ENCODE measurements at places on chromosomes 7 and 10.

DNA sequence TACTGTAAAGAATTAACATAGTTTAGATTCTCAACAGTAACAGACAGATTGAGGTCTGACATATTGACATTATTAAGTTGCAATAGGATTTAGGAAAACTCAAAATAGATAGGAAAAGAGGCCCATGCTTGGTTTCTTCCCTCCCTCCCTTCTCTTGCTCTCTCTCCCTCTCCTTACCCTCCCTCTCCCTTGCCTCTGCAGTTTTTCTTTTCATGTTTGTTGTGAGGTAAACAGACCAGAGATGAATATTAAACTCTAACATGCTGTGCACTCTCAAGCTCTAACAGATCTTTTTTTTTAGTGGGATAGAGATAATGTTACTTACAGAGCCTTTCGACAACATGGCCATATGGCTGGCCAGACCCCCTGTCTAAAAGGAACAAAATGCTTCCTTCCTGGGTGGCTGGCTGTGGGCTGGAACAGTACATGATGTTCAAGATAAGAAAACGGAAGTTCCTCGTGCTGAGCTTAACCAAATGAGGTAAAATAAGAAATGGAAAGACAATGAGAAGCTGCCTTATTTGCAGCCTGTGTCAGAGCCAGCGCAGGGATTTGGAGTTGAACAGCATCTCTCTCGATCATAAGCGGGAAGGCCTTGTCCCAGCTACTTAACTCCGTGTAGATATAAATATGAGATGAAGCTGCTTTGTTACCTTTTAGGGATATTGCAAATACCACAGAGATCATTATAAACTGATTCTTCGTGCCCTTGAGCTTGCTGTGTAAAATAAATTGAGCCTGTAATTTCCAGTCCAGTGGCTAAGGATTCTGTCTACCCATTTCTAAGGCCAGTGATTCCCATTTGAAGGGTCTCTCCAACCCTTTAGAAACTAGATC lies 391.9 kb upstream of the NPVF start:
- peaks cover 13% of the 10 kb centered on the region for H3K4me1 ChIP-seq
- no peak overlapping the region for H3K27ac ChIP-seq
- DNase-seq, result no peak
- peaks cover 5% of the 10 kb centered on the region for H3K27me3 ChIP-seq
- H3K4me3 ChIP-seq, result no peak overlapping the region

GRCh38 chr10:78401624-78402367 lies 368.1 kb downstream of the RPS24 start:
- no peak overlapping the region for H3K27ac ChIP-seq
- H3K4me1 ChIP-seq, result peaks cover 6% of the 10 kb centered on the region
- H3K4me3 ChIP-seq, result no peak overlapping the region

DNA sequence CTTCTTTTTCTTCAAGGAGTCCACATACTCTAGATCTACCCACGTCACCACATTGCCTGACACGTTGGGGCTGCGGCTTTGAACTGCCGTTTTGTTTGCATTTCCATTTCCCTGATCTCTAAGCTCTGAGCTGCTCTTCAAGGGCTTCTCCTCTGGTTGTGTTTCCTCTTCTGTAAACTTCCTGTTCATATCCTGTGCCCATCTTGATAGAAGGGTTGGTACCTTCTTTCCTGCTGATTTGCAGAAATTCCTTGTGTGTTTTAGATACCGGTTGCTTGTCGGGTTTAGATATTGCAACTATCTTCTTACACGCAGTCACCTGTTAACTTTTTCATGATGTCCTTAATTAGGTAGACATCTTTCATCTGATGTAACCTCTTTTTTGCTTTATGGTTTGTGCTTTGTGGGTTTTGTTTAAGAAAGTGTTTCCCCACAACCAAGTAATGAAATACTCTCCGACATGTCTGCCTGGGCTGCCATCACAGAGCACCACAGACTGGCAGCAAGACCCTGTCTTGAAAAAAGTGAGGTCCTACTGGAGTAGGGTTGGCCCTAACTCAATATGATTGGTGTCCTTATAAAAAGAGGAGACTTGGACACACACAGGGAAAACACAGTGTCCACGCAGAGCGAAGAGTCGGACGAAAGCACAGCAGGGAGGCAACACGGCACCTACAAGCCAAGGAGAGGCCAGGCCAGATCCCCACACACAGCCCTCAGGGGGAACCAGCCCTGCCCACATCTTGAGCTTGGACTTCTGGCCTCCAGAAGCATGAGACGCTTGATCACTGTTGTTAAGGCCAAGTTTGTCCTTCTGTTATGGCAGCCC lies 99.1 kb upstream of the PDGFA start:
- peak overlapping the region; percentile 99 for H3K27ac ChIP-seq
- no peaks in the 10 kb centered on the region for H3K27me3 ChIP-seq
- peaks cover 48% of the 10 kb centered on the region for H3K4me1 ChIP-seq
- peak overlapping the region; percentile 82 for H3K4me3 ChIP-seq
- H3K36me3 ChIP-seq, result peaks cover 27% of the 10 kb centered on the region
- DNase-seq, result peak; percentile 71

DNA sequence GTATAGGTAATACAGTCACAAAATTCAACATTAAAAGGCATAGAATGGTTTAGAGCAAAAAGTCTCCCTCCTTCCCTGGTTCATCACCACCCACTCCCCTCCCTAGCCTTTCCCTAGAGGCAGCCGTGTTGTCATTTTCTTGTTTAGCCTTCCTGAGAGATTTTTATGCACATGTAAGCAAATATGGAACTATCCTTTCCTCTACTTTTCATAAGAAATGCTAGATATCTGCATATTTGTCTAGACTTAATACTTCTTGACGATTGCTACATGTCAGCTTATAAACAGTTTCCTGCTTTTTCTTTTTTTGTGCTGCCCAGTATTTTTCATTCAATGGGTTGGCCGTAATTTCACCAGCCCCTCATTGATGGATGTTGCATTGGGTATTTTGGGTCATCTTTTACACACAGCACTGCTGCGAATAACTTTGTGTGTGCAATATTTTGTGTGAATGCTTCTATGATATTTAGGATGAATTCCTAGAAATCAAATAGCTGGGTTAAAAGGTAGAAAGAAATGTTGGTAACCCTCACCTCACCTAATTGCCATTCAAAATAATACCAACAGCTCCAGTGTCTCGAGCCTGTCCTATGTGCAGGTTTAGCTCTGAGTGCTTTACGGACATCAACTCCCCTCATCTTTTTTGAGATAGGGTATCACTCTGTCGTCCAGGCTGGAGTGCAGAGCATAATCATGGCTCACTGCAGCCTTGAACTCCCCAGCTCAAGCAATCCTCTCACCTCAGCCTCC lies 6.9 kb downstream of the IRF5 start:
- peaks cover 11% of the 10 kb centered on the region for H3K36me3 ChIP-seq
- peaks cover 19% of the 10 kb centered on the region for H3K4me1 ChIP-seq
- DNase-seq, result no peak
- no peaks in the 10 kb centered on the region for H3K27me3 ChIP-seq
- no peak overlapping the region for H3K4me3 ChIP-seq
- no peak overlapping the region for H3K27ac ChIP-seq
